H1 (cell line): ENCODE measurements at places on chromosomes 4 and X. TPM values are rescaled to one million over a fixed set of nuclear protein-coding genes. Genes with fewer than 3 reads are reported as not detected.
A peak's percentile ranks its signal among the peaks of the same experiment; 100 is the strongest.

The FAM9C gene
- polyA plus RNA-seq: 0.03 TPM in 1 of 2 replicates, not detected in the other

The KLHL13 gene
- 3.9 and 6.4 TPM in 2 replicates for polyA plus RNA-seq

The AADAT gene
- polyA plus RNA-seq: 4.6 and 6.1 TPM in 2 replicates

The SCLT1 gene
- polyA plus RNA-seq: 3.3 and 4.8 TPM in 2 replicates

GRCh38 chr4:61556277-61556676 lies 356.2 kb downstream of the ADGRL3 start:
- H3K36me3 ChIP-seq: no peaks in the 10 kb centered on the region
- H3K27me3 ChIP-seq: no peaks in the 10 kb centered on the region
- H3K4me3 ChIP-seq: no peak overlapping the region
- no peak for DNase-seq
- no peak overlapping the region for H3K27ac ChIP-seq
- H3K4me1 ChIP-seq: peaks cover 6% of the 10 kb centered on the region

- no peaks in the 10 kb centered on the region for H3K27me3 ChIP-seq
- H3K4me1 ChIP-seq: no peaks in the 10 kb centered on the region
- no peak overlapping the region for H3K27ac ChIP-seq
- H3K4me3 ChIP-seq: no peak overlapping the region
- H3K36me3 ChIP-seq: no peaks in the 10 kb centered on the region
Observed at GRCh38 chr4:127364911-127365310, 267.8 kb upstream of the INTU start.

DNA sequence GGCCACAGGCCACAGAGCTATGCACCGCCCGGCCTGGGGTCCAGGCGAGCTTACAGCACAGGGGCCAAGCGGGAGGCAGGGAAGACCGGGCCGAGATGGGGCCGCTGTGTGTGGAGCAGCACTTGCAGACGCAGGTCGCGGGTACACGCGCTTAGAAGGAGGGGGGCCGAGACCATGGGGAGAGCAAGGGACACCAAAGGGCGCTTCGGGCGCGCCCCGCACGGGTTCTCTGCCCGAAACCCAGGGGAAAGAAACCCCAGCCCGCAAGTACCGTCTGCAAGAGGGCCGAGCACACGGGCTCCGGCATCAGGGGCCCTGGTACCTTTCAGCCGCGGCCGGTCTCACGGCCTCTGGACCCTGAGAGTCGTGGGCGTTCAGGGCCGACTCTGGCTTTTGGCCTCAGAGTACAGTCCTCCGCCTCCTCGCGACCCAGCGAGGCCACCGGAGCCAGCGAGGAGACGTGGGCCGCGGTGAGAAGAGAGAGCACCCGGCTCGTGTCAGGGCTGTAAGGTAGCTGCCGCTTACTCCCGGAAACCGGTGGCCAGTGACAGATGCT lies 342 bp downstream of the EOLA2 start:
- no peak for DNase-seq
- no peaks in the 10 kb centered on the region; the same call in 1 of the 2 replicates for H3K36me3 ChIP-seq

DNA sequence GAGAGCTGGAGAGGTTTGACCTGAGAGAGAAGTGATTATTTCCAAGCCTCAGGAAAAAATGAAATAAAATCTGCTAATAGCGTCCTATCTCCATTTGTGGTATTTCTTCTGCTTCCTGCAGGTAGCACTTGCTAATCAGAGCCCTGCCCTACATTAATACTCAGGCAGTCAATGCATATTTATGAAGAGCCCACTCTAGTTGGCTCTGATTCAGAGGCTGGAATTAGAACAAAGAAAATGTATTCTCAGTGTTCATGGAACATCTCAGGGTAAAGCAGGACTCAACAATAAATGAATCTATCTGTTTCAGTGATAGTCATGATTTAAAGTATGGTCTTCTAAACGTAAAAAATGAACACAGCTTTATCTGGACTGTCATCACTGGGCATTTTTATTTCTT lies 1.4 kb upstream of the ATP8A1 start:
- H3K27me3 ChIP-seq: 0 out of 2 replicates have a peak, but pooled peaks cover 2% of the 10 kb centered on the region
- no peak overlapping the region for H3K27ac ChIP-seq
- no peaks in the 10 kb centered on the region for H3K36me3 ChIP-seq
- no peak for DNase-seq

- H3K4me3 ChIP-seq: no peak overlapping the region
- no peaks in the 10 kb centered on the region for H3K27me3 ChIP-seq
- no peak overlapping the region for H3K27ac ChIP-seq
- H3K36me3 ChIP-seq: no peaks in the 10 kb centered on the region
- DNase-seq: no peak
Observed at GRCh38 chr4:123488916-123489315, 92.3 kb downstream of the SPRY1 start.

DNA sequence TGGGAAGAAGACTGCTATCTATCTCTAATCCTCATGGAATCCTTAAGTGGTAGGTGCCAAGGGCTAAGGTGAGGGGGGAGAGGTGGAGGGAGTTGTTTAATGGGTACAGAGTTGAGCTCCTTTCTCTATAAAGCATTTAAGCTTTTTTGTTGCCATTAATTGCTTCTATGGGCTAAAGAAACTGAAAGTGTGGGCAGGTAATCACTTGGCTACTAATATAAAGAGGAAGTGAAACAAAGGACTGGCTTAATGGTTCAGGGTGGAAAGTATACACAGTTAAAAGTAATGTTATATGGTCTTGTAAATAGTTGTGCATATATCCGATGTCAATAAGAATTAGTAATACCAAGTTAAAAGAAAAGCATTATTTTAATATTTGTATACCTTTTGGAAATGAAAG lies 83.9 kb downstream of the POLA1 start:
- no peaks in the 10 kb centered on the region for H3K36me3 ChIP-seq
- no peak overlapping the region for H3K27ac ChIP-seq
- no peaks in the 10 kb centered on the region for H3K27me3 ChIP-seq
- H3K4me1 ChIP-seq: no peaks in the 10 kb centered on the region
- no peak for DNase-seq

GRCh38 chr4:171717231-171717741 lies 95.9 kb upstream of the GALNTL6 start:
- no peaks in the 10 kb centered on the region for H3K27me3 ChIP-seq
- H3K4me1 ChIP-seq: no peaks in the 10 kb centered on the region
- DNase-seq: no peak
- H3K4me3 ChIP-seq: no peak overlapping the region
- H3K36me3 ChIP-seq: no peaks in the 10 kb centered on the region
- H3K27ac ChIP-seq: no peak overlapping the region

DNA sequence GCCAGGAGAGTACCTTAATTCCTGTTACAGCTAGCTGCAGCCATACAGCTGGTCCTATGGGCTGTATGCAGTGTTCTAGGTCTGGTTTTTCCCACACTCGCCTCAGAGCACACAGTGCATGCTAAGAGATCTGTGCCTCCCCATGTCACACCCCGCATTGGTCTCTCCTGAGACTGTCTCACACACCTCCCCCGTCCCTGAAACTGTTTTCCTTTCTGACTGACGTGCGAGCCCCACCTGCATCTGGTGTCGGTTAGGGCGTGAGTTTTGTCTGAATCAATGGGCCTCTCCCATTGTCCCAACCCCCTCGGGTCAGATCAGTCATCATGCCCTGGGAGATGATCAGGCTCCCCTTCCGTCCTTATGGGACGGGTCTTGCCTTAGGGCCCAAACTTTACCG lies 3.4 kb upstream of the UGT8 start:
- no peak for DNase-seq
- H3K4me3 ChIP-seq: no peak overlapping the region
- peaks cover 1% of the 10 kb centered on the region; the same call in 1 of the 2 replicates for H3K4me1 ChIP-seq
- peaks cover 9% of the 10 kb centered on the region; the same call in 1 of the 2 replicates for H3K36me3 ChIP-seq
- no peak overlapping the region for H3K27ac ChIP-seq
- no peaks in the 10 kb centered on the region for H3K27me3 ChIP-seq

GRCh38 chr4:8329859-8330761 lies 60.6 kb downstream of the HTRA3 start:
- no peaks in the 10 kb centered on the region for H3K27me3 ChIP-seq
- H3K4me3 ChIP-seq: no peak overlapping the region
- H3K27ac ChIP-seq: no peak overlapping the region
- no peaks in the 10 kb centered on the region for H3K4me1 ChIP-seq
- no peaks in the 10 kb centered on the region for H3K36me3 ChIP-seq
- DNase-seq: no peak

- no peaks in the 10 kb centered on the region for H3K27me3 ChIP-seq
- DNase-seq: no peak
- 0 out of 2 replicates have a peak, but pooled peaks cover 2% of the 10 kb centered on the region for H3K36me3 ChIP-seq
- peak overlapping the region; percentile 4; the same call in 1 of the 2 replicates for H3K27ac ChIP-seq
Observed at GRCh38 chr4:15690020-15690809, 8.6 kb downstream of the FAM200B start.

DNA sequence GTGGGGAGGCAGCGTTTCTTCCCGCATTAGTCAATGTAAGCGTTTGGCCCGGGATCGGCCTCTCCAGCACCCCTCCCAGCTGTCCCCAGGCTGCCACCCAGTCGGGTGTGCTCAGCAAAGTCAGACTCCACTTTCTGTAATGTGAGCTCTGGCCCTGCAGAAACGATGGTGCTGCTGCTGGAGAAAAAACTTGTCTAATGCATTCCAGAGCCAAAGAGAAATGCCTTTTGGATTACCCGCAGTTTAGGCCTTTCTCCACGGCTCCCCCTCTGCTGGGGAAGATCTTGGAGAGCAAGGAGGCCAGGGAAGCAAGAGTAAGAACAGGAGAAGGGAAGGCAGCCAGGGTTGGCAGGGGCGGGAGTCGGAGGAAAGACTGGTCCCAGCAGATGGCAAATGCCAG lies 55.2 kb downstream of the ELF4 start:
- H3K36me3 ChIP-seq: peaks cover 5% of the 10 kb centered on the region; the same call in 1 of the 2 replicates
- DNase-seq: no peak
- no peak overlapping the region for H3K4me3 ChIP-seq
- no peak overlapping the region; the same call in 1 of the 2 replicates for H3K27ac ChIP-seq
- peaks cover 16% of the 10 kb centered on the region for H3K27me3 ChIP-seq
- no peaks in the 10 kb centered on the region; the same call in 1 of the 2 replicates for H3K4me1 ChIP-seq

DNA sequence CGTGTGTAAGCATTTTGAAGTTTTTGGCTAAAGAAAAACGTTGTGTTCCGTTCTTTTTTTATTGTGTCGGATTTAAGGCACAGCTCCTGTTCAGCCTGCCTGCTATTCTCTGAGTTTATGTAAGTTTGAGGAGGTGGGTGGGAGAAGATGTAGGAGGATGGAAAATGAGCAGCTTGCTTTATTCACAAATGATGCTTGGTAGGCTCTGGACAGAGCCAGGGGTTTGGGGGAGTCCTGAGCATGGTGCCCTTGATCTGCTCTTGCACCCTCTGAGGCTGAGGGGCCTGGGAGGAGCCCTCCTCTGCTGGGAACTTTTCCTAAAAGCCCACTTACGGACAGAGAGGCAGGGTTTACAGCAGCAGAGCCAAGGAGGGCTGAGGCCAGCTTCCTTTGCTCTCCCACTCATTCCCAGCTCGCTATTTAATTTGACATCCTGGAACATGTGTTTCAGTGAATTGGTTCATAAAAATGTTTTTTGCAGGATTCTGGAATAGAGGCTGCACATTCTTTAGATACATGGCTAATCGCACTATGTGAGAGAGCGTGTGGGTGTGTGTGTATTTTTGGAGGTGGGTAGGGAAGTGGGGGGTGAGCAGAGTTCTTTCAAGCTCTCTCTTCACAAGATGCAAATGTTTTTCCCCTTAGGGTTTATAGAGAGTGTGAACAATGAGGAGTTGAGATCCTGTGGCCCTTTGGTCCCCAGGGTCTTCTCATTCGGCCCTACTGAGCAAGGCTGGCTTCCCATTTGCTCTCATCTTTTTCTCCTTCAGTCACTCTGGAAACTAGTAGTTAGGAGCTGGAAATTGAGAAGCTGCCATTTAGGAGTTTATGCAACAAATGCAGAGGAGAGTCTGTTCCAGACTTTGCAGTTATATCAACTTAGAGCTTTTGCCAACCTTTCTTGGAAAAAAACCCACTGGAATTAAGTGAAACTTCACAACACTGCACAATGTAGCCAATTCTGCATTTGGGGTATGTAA lies 32.1 kb downstream of the TMEM131L start:
- H3K36me3 ChIP-seq: no peaks in the 10 kb centered on the region
- H3K27ac ChIP-seq: no peak overlapping the region
- H3K27me3 ChIP-seq: no peaks in the 10 kb centered on the region
- no peak overlapping the region for H3K4me3 ChIP-seq
- peak; percentile 41 for DNase-seq
- H3K4me1 ChIP-seq: peaks cover 1% of the 10 kb centered on the region

DNA sequence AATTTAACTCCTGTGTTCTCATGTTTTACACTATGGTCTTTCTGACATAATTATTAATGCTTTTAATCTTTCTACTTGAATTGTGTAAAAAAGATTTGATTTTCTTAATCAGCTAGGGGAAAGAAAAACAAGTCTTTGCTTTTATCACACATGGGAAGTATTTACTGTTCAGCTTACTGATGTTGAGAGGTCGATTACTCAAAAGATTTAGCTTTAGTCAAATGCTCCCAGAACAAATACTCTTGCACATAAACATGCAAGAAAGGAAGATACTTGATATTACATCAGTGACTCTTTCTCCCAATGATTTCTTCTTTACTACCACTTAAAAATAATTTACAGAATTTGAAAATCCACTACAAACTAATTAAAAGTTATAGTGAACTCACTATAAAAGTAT lies 198.3 kb upstream of the FAT4 start:
- no peaks in the 10 kb centered on the region for H3K36me3 ChIP-seq
- DNase-seq: no peak
- H3K4me3 ChIP-seq: no peak overlapping the region

DNA sequence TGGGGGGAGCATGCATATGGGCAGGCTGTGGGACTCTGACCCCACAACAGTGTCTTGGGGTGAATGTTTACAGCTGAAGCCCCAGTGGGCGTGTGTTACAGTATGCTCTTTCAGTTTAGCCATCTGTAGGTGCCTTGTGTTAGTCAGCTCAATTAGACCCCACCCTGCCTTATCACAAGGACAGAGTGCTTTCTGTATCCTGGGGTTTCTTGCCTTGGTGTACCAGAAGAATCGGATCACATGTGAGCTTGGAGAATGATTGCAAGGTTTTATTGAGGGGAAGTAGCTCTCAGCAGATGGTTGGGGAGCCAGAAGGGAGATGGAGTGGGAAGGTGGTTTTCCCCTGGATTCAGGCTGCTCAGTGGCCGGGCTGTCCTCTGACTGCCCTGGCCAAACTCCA lies 27.3 kb downstream of the SH3BGRL start:
- H3K36me3 ChIP-seq: no peaks in the 10 kb centered on the region
- no peak overlapping the region for H3K4me3 ChIP-seq
- H3K27ac ChIP-seq: no peak overlapping the region; the same call in 1 of the 2 replicates
- no peak for DNase-seq
- no peaks in the 10 kb centered on the region for H3K27me3 ChIP-seq
- H3K4me1 ChIP-seq: no peaks in the 10 kb centered on the region

DNA sequence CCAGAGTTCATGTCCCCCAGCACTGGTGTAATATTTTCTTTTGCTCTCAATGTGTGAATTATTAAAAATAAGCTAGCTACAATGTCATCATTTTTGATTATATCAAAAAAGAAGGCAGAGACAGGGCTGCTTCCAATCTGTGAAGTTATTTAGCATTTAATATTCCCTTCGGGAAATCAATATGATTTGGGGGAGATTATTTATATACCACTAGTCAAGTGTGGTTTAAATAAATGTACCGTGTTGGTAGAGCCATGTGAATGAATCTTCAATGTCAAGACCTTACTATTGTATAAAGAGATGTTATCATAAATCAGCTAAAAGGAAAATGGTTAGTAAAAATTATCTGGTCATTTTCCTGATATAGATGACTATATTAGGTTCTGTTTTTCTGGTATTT lies 87.4 kb upstream of the MID1 start:
- no peaks in the 10 kb centered on the region for H3K27me3 ChIP-seq
- H3K4me3 ChIP-seq: no peak overlapping the region
- DNase-seq: no peak
- H3K36me3 ChIP-seq: no peaks in the 10 kb centered on the region
- H3K4me1 ChIP-seq: no peaks in the 10 kb centered on the region
